Stimulated activated CD8-positive, alpha-beta memory T cell treated with anti-CD3 and anti-CD28 coated beads, Interleukin-15, amount 100 ng/mL, for 1 hour (primary cell): ENCODE measurements at places on chromosomes 16 and 17.

GRCh38 chr16:57628008-57628781 is at the start of gene ADGRG1:
Gene ADGRG1 (plus strand): TSS chr16:57628630. CDS start chr16:57650288, 21,658 bp downstream.
- DNase-seq, result no peak

DNA sequence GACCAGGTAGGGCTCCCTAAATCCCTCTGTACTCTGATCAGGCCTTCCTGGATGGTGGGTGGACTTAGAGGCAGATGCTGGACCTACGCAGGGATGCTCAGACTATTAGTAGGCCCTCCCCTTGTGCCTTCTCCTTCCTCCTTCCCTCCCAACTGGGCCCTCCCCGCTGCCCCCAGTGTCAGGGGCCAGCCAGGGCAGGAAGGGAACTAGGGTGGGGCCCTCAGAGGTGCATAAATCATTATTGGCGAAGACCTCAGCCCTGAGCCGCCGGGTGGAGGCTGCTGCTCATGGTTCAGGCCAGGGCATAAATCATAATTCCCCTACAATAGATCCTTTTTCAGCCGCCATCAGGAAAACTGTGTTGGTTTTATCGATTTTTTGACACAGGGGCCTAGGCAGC is 81.4 kb downstream of the MRM1 start:
- no peak for DNase-seq

- no peak for DNase-seq
Observed at GRCh38 chr16:363110-363765, 7.1 kb downstream of the MRPL28 start.

GRCh38 chr16:11857161-11857560 is 5.8 kb upstream of the RSL1D1 start:
- no peak for DNase-seq

DNA sequence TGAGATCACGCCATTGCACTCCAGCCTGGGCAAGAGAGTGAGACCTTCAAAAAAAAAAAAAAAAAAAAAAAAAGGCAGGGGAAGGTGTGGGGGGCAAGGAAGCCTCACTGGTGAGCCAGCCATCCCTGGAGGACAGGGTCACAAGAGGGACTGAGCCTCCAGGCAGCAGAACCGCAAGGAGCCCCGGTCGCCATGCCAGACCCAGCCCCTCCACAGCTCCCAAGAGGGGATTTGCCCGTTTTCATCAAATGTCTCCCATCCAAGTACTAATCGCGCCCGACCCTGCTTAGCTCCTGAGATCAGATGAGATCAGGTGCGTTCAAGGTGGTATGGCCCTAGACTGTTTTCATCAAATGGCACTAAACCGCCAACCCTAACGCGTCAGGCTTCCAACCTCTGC is 2.9 kb downstream of the SLC38A8 start:
- DNase-seq, result no peak

- no peak for DNase-seq
Observed at GRCh38 chr17:59800530-59800942, 92.2 kb downstream of the TUBD1 start.

GRCh38 chr17:69503711-69504110 is 89.2 kb downstream of the MAP2K6 start:
- no peak for DNase-seq

GRCh38 chr17:78725448-78726021 is 56.5 kb downstream of the CYTH1 start:
- DNase-seq, result no peak

DNA sequence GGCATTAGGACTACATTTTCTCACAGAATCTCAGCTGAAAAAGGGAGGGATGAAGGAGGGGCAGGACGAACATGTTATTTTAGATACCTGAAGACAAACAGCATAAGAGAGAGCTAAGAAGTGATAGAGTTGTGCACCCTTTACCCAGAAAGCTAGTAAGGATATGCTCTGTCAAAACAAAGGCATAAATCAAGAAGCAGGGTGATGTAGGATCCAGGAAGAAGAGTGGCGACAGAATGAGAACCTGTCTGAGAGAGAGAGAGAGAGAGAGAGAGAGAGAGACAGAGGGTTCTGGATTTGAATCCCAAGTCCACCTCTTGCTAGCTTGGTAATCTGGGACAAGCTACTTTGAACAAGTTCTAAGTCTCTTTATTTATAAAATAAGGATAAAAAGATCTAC is 103.4 kb downstream of the SPAG9 start:
- no peak for DNase-seq

GRCh38 chr16:27381236-27381635 is 20.7 kb upstream of the IL21R start:
- DNase-seq, result no peak

DNA sequence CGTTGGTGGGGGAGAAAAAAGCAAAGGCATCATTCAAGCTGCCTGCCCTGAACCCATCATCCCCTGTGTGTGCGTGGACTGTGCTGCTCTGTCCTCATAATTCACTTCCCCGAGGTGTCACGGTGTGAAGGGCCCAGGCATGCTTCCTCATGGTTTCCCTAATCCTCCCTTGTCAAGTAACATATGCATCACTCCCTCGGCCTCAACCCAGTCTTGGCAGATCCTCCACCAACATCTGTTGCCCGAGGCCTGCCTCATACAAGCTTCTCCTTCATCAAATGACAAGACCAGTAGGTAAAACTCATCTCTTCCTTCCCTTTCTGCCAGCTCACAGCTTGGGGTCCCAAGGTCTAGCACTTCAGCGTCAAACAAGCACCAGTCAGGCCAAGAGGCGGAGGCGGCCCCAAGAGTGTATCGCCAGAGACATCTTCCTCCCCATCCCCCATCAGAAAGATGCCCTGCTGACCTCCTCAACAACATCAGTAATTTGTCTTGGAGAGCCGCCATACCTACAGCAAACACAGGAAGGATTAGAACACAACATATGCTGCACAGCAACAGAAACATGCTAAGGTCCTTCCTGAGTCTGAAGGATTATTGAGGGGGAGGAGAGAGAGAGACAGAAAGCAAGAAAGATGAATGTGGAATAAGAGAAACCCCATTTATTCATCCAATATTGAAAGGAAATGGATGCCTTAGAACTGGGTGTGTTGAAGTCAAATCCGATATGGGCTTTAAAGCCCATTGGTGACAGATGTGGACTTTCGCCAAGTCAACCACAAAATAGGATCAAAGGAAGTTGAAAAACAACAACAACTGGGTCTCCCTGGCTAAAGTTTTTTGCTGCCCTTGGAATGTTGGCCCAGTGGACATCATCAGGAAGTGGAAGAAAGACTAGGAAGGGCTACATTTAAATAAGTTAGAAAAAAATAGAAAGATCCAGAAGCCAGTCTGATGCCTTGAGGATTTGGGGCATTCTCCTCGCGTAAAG is 38.4 kb downstream of the SOX9 start:
- DNase-seq, result no peak

DNA sequence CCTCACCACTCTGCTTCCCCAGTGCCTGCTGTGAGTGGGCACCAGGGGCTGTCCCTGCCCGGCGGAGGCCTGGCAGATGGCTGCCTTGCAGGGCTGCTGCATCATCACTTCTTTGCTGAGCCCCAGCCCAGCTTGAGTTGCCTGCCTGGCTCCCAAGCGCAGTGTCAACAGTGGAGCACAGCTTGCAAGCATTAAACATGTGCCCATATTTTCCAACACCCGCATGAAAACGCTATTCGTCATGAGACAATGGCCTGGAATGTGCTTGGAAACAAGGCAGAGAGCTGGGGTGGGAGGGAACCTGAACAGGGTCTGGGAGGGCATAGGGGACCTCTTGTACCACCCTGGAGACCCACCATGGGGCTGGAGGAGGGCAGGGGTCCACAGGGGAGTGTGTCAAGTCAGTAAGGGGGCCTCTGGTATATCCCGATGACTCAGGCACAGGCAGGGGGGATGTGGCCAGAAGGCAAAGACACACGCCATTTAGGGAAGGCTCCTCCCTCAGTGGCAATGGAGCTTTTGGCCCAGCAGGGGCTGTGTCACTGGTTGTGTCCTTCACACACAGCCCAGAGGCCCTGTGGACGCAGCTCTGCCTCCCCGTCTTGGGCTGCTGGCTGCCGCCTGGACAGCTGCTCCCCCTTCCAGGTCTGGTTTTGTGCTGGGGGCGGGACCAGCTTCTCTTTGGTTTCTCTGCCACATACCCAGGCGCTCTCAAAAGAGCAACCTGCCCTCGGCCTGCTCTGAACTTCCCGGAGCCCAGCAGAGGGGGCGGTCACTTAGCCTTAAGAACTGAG is 17.4 kb upstream of the MTSS2 start:
- DNase-seq, result no peak

- no peak for DNase-seq
Observed at GRCh38 chr17:7016418-7016817, 4.0 kb downstream of the RNASEK start.

DNA sequence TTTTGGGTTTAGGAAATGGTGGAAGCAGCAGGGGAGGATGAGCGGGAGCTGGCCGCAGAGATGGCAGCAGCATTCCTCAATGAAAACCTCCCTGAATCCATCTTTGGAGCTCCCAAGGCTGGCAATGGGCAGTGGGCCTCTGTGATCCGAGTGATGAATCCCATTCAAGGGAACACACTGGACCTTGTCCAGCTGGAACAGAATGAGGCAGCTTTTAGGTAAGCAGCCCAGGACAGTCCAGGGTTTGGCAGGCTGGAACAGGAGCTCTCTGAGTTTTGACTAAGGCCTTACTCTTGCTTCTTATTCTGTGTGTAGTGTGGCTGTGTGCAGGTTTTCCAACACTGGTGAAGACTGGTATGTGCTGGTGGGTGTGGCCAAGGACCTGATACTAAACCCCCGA is 41.4 kb downstream of the SF3B3 start:
- no peak for DNase-seq

GRCh38 chr17:1035546-1036170 is 38.7 kb downstream of the TIMM22 start:
- no peak for DNase-seq

- DNase-seq, result no peak
Observed at GRCh38 chr17:58332778-58333735, 4.5 kb upstream of the TSPOAP1 start.

GRCh38 chr17:5200360-5200759 is 8.7 kb upstream of the ZNF594 start:
- no peak for DNase-seq

- no peak for DNase-seq
Observed at GRCh38 chr17:57038486-57038885, 46.6 kb upstream of the AKAP1 start.

DNA sequence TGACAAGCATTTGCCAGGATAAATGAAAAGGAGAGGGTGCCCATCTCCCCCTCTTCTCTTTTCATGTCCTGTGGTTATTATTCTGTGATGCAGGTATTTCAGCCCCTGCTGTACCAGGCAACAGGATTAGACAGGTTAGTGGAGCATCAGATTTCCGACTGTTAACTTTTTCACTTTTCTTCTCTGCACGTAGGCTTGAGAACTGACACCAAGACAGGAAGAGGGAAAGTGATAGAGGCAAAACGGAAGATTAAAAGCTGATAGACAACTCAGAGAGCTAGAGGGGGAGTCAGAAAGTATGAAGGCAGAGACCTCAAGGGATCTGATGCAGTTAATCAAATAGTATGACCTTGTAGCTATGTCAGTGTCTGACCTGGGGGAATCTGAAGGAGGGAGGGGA is 132.8 kb downstream of the SOX9 start:
- DNase-seq, result no peak

DNA sequence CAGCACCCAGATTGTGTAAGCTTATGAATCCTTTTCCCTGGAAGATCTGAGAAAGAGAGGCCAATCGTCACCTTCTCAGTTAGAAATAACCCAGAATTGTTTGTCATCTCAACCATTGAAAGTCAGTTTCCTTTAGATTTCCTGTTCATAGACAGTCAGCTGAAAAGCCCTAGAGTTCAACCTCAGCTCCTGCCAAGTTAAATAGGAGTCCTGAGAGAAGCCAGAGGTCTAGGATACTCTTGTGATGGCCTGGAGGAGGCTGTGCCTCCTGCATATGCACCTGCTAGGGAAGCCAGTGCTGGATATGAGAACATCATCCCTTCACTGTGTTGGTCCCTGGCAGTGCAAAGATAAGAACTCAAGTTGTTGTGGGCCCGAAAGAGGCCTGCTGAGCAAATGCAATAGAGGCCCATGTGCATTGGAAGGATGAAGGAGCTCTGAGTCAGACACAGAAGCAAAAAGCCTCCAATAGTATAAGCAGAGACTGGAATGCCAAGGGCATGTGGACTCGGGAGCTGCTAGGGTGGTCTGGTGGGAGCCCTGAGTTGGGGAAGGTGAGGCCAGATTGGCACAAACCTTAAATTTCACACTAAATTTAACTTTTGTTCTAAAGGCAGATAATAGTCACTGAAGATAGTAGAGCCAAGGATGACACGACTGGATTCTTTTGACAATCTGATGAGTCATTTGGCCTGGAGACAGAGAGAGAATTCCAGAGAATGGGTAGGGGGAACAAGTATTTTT is 520.9 kb upstream of the CDH5 start:
- no peak for DNase-seq

DNA sequence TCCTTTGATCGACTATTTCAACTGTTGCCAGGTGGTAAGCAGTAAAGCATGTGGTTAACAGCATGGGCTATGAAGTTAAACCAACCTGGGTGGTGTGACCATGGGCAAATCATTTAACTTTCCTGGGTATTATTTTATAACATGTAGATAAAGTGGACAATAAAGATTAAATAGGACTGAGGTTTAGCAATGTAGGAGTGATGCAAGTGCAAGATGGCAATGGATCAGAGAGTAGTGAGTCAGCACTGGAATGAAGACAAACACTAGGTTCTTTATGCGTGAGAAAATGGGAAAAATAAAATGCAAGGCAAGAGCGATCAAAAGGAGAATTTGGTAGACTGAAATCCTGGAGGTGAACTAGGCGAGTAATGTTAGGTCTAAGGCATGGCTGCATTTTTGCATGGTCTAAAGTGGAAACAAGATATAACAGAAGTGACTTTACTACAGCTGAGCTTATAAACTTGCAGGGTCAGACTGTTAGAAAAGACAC is 222.4 kb upstream of the AXIN2 start:
- DNase-seq, result no peak

DNA sequence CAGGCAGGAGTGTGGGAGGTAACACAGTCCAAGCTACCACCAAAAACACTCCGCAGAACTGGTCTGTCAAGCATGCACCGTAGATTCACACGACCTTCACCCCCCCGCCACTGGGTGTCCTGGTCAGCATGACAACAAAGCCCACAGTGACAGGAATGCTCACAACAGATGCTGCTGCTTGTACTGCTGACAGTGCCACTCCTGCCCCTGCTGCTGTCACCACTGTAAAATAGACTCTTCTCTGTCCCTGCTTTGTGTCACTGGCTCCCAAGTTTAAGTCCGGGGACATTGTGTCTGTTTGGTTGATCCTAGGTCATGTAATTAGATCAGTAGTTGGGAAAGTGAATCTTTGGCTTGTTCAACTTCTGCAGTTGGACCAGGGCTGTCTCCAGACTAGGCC is 7.0 kb upstream of the ODF4 start:
- DNase-seq, result no peak

GRCh38 chr16:65769776-65770438 is 596.6 kb upstream of the CDH5 start:
- no peak for DNase-seq

DNA sequence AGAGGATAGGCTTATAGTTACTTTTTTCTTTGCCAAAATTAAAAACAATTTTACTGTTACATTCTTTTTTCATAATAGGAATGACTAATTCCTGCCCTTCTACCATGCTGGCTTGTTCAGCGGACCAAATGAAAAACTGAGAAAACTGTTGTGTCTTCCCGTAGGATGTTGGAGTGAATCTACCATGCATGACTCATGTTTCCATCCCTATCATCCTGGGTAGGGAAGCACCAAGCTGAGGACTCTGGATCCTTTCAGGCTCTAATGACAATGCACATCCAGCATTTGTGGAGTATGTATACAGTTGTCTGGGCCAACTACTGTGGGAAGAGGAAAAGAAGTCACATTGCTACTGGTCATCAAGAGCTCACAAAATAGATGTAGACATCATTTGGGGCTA is 41.1 kb upstream of the DHX8 start:
- DNase-seq, result no peak

GRCh38 chr16:14672403-14672971 is 21.6 kb downstream of the PLA2G10 start:
- no peak for DNase-seq

- DNase-seq, result no peak
Observed at GRCh38 chr16:46884513-46885293, 541 bp downstream of the GPT2 start.
